ENCODE measurements at places on chromosomes 3 and 15. TPM values are rescaled to one million over a fixed set of nuclear protein-coding genes. Genes with fewer than 3 reads are reported as not detected.

DNA sequence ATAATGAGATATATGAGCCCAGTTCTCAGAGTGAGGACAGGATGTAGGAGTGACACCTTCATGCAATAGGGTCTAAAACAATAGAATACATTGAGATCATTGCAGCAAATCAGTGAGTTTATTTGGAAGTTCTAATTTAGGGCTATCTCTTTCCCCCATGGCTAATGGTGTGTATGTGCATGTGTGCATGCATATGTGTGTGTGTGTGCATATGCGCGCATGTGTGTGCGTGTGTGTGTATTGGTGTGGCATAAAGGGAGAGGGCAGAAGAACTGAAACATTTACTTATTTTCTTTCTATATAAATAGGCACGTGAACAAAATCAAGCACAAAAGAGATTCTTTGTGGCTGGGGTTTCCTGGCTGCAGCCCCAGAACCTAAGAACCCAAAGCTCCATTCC lies 115.7 kb upstream of the VEPH1 start:
- DNase-seq: no peak

GRCh38 chr15:45544266-45545023 lies 21.9 kb upstream of the SLC30A4 start:
- DNase-seq: no peak

GRCh38 chr15:47715402-47715801 lies 1.9 kb upstream of the SEMA6D start:
- DNase-seq: no peak

GRCh38 chr3:145903472-145904013 lies 257.4 kb downstream of the PLOD2 start:
- no peak for DNase-seq

DNA sequence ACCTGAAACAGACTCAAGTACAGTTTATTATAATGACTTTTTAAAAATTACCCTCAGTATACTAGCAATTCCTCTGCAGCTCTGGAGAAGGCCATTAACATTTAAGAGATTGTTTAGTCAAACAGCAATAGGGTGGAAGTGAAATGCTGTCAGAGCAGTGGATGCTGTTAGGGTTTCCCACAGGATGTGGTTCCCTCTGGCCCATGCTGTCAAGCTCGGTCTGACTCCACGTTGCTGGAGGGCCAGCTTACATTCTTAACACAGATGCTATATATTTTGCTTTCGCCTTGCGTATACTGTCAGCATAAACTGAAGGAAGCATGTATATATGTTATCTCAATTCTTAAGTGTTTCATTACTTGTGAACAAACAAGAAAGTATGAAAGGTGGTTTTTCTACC lies 231.1 kb upstream of the COL8A1 start:
- no peak for DNase-seq

DNA sequence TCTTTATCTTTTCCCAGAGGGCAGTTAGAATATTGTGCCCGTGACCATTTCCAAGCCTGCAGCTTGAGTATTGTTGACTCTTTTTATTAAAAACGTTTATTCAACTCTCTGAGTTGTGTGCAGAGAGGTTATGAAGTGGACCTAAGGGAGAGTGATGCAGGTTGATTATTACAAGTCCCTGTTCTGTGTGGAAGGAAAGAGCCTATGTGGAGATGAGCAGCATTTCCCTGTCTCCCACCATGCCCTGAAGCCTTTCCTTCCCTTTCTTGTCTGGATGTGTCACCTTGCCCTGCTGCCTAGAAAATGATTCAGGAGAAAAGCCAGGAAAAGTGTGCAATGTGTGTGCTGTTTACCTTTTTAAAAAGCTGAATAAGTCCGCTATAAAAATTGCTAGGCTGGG lies 19.4 kb downstream of the ZPLD1 start:
- no peak for DNase-seq

GRCh38 chr3:77320514-77320913 lies 280.6 kb downstream of the ROBO2 start:
- no peak for DNase-seq

- DNase-seq: no peak
Observed at GRCh38 chr3:118533676-118534075, 501.0 kb downstream of the IGSF11 start.

TAMM41 gene
- 40.2 TPM for total RNA-seq

PPM1L gene
- 1.8 TPM for total RNA-seq
